ENCODE measurements at places on chromosomes 13 and 19.
A peak's percentile ranks its signal among the peaks of the same experiment; 100 is the strongest.

DNA sequence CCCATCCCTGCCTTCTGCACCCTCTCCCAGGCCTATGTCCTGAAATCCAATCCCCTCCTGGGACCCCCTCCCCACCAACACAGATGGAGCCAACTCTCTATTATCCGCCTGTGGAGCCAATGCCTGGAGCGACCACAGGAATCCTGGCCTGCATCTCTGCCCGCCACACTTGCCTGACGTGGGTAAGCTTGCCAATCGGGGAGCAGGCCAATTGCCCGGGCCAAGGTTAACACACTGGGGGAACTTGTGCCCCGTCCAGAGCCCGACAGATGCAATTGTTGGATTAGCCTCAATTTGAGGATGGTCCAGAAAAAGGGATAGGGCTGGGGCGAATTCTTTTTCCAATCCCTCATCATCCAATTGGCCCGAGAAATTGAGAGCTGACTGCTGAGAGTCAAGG is 5.9 kb downstream of the WIZ start:
- H3K4me3 ChIP-seq, result no peak overlapping the region
- H3K4me1 ChIP-seq, result peaks cover 4% of the 10 kb centered on the region
- no peaks in the 10 kb centered on the region for H3K27me3 ChIP-seq
- H3K27ac ChIP-seq, result no peak overlapping the region

GRCh38 chr19:15010501-15011300 is 31.0 kb upstream of the SLC1A6 start:
- no peaks in the 10 kb centered on the region for H3K4me1 ChIP-seq
- H3K27ac ChIP-seq, result no peak overlapping the region
- H3K27me3 ChIP-seq, result no peaks in the 10 kb centered on the region
- H3K4me3 ChIP-seq, result no peak overlapping the region

DNA sequence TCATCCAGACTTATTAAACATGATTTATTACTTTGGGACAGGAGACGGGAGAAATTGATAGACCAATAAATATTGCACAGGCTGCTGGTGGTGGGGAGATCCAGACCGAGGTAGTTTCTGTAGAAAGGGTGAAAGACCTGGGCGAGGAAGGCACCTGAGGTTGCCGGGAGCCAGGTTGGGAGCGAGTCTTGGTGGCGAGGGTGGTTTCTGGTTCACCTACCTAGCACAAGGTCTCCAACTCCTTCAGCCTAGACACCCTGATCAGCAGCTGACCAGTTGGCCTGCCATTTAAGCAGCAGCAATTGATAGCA is 7.0 kb downstream of the EMP3 start:
- peak overlapping the region; percentile 80 for H3K4me3 ChIP-seq
- DNase-seq, result no peak
- H3K36me3 ChIP-seq, result peaks cover 30% of the 10 kb centered on the region
- H3K4me1 ChIP-seq, result peaks cover 68% of the 10 kb centered on the region
- H3K27me3 ChIP-seq, result no peaks in the 10 kb centered on the region

DNA sequence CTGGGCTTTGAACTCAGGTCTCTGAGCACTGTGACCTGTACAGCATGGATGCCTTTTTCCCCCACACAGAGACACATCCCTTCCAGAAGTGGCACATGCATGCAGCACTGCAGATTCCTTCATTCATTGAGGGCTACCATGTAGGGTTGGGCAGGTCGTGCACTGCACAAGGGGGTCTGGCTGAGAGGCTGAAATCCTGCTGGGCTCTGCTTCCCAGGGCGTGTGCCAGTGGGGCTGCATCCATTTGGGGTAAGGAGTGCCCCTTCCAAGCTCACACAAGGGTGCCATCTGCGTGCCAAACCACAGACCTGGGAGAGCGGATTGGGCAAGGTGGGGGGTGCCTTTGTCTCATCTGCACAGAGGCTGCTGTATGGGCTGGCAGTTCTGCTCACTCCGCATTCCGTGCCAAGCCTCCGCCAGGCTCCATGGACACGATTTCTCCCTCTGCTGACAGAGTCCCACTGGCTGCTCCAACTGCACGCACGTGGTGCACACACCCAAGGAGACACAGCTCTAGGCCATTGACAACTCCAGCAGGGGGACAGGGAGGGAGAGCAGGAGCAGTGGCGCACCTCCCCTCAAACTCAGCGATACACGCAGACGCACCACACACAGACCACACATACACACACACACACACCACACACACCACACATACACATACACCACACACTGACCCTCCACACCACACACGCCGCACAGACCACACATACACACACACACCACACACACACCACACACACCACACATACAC is 4.5 kb upstream of the SHISA7 start:
- H3K27me3 ChIP-seq, result peaks cover 33% of the 10 kb centered on the region
- peaks cover 12% of the 10 kb centered on the region for H3K4me1 ChIP-seq
- no peak for DNase-seq
- no peak overlapping the region for H3K27ac ChIP-seq
- H3K4me3 ChIP-seq, result no peak overlapping the region

GRCh38 chr13:42985312-42986175 is 6.5 kb downstream of the EPSTI1 start:
- no peak for DNase-seq
- no peaks in the 10 kb centered on the region for H3K27me3 ChIP-seq
- peaks cover 7% of the 10 kb centered on the region for H3K4me1 ChIP-seq

GRCh38 chr13:101552786-101553185 is 100.3 kb downstream of the ITGBL1 start:
- H3K27ac ChIP-seq, result no peak overlapping the region
- no peak for DNase-seq
- no peak overlapping the region for H3K4me3 ChIP-seq
- no peaks in the 10 kb centered on the region for H3K4me1 ChIP-seq
- H3K27me3 ChIP-seq, result no peaks in the 10 kb centered on the region
